ENCODE measurements at places on chromosomes 12 and 14. TPM values are rescaled to one million over a fixed set of nuclear protein-coding genes. Genes with fewer than 3 reads are reported as not detected.

The SIX4 gene
- 5.2 TPM for total RNA-seq

The MYH6 gene
- not detected for total RNA-seq

The LIN7A gene
- total RNA-seq = 5.9 TPM

The NFATC4 gene
- 32.8 TPM for total RNA-seq

The ALDH2 gene
- 16.1 TPM for total RNA-seq

The BICDL1 gene
- total RNA-seq = not detected

The ASPG gene
- total RNA-seq = not detected

The TUNAR gene
- not detected for total RNA-seq

The SLC17A8 gene
- total RNA-seq = not detected

The KCNJ8 gene
- 1.2 TPM for total RNA-seq

The GPR68 gene
- total RNA-seq = 0.75 TPM

The NYNRIN gene
- 6.5 TPM for total RNA-seq

The RILPL2 gene
- total RNA-seq = 35.2 TPM

The CLEC1B gene
- total RNA-seq = not detected

The BTBD7 gene
- 22.5 TPM for total RNA-seq

The CFAP251 gene
- total RNA-seq = 8.7 TPM

The LTB4R gene
- total RNA-seq = 0.75 TPM

The RERGL gene
- 3.1 TPM for total RNA-seq

The RAD9B gene
- total RNA-seq = 1.2 TPM

The IFNG gene
- not detected for total RNA-seq

The G2E3 gene
- 14.5 TPM for total RNA-seq

The IGFBP6 gene
- 1,840 TPM for total RNA-seq

The CLEC2B gene
- 4.4 TPM for total RNA-seq

The MYO1A gene
- total RNA-seq = under 0.01 TPM

The DTX3 gene
- total RNA-seq = 15.7 TPM

The NT5DC3 gene
- 7.5 TPM for total RNA-seq

Measured in aortic smooth muscle cell (primary cell).